B cell (primary cell): ENCODE measurements at places on chromosomes 1 and 21.

DNA sequence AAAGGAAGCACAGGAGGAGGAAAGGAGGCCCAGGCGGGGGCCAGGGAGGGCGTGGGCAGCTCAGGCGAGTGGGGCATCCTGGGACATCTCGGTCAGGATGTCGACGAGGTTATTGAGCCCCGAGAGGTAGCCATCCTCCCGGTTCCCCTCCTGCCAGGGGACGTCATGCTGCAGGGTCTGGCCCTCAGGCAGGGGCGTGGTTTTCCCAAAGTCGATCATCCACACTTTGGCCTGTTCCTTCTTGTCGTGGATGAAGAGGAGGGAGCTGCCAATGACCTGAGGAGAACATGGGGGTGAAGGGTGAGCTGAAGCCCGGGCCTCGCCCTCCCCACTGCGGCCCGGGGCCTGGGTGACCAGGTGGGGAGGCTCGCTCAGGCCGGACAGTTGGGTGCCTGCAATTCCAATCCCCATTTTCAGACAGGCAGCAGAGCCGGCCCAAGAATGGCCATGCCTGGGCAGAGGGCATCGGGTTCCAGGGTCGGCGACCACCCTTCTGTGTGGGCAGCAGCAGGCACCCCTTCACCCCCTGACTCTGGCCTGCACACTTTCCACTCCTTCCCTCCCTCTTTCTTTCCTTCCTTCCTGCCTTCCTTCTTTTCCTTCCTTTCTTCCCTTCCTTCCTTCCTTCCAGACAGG lies 86.2 kb downstream of the STUM start:
- no peak for DNase-seq

GRCh38 chr1:19946331-19946751 lies 22.9 kb upstream of the PLA2G2E start:
- DNase-seq: no peak

DNA sequence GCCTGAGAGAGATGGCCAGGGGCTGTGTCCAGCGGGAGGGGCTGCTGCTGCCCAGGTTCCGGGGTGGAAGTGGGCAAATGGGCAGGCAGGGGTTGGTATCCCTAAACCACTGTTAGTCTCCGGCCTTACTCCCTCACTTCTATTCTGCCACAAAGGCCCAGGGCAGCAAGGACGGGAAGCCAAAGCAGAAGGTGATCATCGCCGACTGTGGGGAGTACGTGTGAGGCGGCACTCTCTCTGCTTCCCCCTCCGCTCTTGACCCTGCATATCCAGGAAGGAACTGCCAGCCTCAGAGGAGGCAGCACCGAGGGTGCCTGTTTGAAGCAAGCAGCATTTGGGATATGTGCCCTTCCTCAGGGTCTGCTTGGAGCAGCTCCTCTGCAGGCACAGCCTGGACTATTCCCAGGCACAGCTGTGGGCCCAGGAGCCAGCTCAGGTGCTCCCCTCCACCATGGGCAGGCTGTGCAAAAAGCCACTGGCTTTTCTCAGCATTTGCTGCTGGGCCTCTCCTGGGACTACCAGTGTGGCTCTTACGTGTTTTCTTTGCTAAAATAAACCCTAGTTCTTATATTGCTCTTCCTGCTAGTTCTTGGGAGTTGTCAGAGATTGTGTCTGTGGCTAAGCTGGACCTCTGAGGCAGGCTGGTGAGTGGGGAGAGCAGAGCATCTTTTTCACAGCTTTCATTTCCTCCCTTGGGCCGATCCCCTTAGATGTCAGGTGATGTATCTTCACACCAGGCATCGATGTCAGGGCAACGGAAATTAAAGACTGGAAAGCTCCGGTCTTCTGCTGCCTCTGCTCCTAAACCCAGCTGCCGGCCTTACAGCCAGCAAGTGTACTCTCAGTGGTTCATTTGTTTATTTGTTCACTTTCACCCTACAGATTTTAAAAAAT lies 14.7 kb downstream of the PPIE start:
- no peak for DNase-seq

DNA sequence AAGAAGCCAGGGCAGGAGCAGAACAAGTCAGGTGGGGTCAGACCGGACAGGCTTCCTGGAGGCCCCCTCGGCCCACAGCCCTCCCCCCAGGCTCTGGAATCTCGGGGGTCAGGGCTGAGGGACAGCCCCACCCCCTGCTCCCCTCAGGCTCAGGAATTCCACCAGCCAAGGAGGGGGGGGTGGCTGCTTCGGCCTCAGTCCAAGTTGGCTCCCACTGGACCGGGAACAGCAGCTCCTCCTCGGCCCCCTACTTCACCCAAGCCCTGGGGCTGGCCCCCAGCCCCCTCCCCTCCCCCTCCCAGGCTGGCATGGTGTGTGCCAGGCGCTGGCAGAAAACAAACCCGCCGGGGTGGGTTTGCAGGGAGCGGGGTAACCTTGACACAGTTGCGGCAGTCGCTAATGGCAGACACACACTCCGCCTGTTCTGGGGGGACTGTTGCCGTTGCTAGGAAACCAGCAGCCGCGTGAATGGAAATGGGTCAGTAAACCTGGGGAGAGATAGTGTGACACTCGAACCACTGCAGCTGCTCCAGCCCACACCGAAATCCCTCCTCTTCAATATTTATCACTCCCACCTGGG lies 32.4 kb downstream of the AHDC1 start:
- DNase-seq: no peak

DNA sequence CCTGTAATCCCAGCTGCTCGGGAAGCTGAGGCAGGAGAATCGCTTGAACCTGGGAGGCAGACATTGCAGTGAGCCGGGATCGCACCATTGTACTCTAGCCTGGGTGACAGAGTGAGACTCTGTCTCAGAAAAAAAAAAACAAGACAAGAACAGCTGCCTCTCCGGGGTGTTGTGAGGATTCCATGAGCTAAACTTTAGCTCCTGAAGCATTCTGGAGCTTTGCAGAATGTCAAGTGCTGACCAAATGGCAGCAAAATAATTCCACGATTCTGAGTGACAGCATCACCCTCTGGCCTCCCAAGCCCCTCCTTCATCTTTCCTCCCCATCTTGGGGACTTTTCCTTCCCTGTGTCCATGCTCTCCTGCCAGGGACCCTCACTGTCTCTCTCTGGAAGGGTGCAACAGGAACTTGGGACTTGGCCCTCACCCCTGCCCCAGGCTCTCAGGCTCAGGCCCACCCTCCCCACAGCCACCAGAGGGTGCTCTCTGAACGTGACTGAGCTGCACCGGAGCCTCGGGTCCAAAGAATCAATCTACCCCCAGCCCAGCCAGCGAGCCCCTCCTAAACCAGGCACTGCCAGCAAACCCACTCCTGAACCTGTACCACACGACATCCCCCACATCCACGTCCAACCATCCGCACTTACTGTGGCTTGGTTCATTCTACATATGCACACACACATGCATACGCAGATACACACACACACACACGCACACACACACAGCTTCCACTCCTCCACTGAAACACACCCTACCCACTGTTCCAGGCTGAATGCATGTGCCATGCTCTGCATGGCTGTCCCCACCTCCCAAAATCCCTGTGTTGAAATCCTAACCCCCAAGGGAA lies 45.7 kb downstream of the ACOT7 start:
- peak; percentile 65 for DNase-seq

DNA sequence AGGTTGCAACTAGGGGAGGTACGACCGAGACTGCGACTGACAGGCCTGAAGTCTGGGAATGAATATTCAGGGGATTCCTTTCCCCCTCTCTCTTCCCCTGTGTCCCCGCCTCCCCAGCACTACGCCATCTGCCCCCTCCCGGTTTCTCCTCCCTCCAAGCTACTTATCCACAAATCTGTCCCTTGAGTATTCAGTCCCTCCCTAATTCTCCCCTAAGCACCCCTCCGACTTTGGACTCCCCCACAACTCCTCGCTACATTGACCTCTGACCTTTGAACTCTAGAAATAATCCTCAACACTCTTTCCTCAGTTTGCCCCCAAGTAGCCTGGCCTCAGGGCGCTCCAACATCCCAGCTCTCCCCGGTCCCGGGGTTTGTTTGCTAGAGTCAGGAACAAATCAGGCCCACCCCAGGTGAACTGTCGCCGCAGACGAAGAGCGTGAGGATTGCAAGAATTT lies 393 bp downstream of the LYSMD1 start:
- DNase-seq: peak; percentile 33

DNA sequence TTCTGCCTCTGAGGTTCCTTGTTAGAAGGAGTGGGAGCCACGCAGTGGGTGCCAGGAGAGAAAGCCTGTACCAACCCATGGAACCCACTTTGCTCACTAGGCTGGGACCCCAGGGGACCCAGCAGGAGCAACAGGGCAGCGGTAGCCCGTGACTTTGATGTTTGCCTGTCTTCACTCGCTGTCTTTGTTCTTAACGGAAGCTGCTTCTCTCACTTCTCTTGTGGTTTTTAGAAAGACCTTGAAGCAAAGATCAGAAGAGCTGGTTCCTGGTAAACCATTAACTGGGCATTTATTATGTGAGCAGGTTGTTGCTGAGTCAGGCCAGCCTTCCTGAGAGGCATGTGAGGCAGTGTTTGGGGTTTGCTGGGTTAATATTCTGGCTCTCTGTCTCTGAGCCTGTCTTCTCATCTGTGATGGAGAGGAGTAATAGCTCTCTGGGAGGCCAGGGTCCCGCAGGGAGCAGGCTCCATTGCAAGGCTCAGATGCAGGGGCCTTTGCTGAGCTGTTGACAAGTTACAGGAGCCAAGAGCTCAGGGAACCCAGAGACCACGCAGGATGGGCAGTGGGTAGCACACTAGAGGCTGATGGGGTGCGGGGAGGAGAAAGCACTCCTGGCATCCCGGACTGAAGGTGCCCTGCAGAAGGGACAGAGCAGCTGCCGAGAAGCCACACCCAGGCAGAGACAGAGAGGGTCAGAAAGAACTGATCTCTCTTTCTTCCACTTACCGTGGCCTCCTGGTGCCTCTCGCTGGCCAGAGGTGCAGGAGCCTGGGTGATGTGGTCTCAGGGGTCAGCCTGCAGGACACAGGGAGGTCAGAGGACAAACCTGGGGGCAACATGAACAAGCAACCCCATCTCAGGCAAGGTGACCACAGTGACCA lies 367.5 kb upstream of the C1orf174 start:
- no peak for DNase-seq

DNA sequence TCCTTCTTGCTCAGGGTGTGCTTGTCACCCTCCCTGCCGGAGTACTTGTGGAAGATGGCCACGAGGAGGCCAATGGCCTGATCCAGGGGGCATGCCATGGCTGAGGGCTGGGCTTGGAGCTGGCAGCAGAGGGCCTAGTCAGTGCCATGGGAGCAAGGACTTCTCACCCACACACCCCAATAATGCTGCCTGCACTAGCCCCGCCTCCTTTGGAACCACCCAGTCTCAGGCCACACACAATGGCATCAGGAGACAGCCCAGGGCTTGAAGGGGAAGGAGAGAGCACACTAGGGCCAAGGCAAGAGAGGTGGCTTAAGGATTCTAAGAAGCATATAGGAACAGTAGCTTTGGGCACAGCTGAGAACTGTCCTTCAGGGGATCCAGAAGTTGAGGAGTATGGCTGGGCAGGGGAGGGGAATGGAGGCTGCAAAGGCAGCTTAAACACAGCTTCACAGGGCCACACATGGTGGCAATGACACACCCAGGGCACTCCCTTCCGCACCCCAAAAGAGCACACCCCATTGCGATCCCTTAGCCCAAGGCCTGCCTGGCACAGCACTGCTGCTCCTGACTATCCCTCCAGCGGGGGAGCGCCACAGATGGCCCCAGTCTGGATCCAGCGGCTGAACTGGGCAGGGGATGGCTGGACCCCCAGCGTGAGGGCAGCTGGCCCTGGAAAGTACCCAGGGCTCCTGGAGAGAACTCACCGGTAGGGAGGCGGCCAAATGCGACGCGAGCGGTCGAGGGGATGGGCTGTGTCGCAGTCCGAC lies at the start of gene S100A6:
Gene S100A6 (minus strand): TSS at position 750 of the 770 bp plus-strand sequence. CDS start 652 bp downstream, at position 98.
- DNase-seq: peak; percentile 55

GRCh38 chr1:206975306-206975705 lies 5.0 kb upstream of the FCAMR start:
- no peak for DNase-seq

DNA sequence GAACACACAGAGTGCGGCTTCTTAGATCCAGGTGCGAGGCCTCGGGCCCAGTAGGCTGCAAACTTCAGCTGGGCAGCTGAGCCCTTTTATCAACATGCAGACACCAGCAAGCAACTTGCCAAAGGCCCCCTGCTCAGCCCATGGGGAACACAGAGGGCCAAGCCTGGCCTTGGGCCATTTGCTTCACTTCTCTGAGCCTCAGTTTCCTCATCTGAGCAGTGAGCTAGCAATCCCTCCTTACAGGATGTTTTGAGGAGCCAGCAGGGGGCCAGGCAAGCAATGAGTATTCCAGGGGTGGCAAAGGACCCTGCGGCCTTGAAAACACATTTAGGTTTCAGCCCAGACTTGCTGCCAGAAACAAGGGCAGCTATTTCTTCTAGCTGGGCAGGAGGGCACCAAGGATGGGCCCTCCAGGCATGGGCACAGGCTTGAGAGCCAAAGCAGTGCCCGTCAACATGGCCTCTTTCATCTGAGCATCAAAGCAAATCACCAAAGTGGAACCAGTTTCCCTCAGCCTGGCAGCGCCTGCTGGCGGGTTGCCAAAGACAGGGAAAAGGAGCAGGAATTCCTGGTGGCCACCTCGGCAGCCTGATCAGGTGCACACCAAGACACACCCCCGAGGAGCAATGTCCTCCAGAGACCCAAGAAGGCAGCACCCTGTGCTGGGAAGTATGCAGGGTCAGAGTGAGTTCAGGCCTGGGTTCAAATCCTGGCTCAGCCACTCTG lies 1.4 kb downstream of the MATN1 start:
- DNase-seq: peak; percentile 24

DNA sequence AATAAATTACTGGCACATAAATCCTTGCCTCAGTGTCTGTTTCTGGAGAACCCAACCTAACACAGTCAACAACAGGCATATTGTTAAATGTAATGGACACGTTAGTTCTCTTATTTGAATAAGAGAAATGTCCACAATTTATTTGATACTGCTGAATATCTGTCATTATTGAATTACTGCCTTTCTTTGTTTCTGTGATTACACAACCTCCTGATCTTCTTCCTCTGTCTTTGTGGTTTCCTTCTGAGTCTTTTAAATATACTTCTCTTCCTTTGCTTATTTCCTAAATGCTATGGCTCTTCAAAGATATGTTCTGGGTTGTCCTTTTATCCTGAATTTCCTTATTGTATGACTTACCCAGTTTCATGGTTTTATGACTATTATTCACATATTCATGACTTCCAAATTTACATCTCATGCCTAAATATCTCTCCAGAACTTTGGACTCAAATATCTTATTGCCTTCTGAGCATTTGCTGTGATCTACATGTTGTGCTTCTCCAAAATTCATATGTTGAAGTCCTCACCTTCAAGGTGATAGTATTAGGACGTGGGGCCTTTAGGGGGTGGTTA lies 39.9 kb downstream of the MSH4 start:
- DNase-seq: no peak

- no peak for DNase-seq
Measured at GRCh38 chr21:22536509-22536908, 1538.3 kb downstream of the NCAM2 start.

DNA sequence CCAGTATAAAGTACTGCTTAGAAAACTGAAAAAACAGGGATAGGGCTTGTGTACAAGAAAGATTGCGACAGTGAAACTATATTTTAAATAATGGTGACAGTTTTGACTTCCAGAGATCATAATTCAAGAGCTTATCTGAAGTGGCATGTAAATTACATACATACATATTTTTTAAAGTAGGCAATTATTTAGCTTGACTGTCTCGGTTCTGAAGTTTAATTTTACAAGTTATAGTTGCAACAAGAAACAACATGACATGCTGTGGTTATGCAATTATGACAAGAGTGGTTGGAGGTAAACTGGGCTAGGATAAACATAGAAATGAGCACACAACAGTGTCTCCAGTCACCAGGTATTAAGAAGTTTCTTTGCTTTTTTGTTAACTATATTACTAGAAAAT lies 4.1 kb downstream of the C1orf21 start:
- no peak for DNase-seq

GRCh38 chr1:10681296-10682107 lies 114.9 kb downstream of the CASZ1 start:
- no peak for DNase-seq
